ENCODE measurements at places on chromosomes 4 and X.

DNA sequence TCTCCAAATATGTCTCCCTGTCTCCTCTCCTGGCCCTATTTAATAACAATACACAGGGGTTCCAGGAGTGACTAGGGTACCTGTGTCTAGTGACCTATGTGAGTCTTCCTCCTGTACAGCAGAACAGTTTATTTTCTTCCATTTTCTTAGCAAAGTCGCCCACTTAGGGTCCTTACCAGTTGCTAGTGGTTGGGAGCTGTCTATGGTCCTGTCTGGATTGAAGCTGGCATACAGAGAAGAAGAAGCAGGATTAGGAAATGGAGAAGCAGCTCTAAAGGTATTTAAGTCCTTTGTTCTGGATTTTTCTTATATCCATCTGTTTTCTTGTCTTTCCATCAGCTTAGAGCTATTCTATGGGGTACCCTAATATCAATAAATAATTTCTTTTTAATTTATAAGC is 587.1 kb upstream of the CPEB2 start:
- DNase-seq = no peak

- DNase-seq = no peak
These were observed 1389.0 kb upstream of the IGFBP7 start for GRCh38 chr4:58499182-58499581.

GRCh38 chrX:139828033-139828432 is 104.8 kb downstream of the ATP11C start:
- DNase-seq = no peak

- DNase-seq = no peak
These were observed 16.8 kb upstream of the NFXL1 start for GRCh38 chr4:47930971-47931804.

- no peak for DNase-seq
These were observed 559 bp upstream of the FAM47E start for GRCh38 chr4:76250962-76251361.

- DNase-seq = no peak
These were observed 7.4 kb downstream of the SNCA start for GRCh38 chr4:89829470-89830138.
